DND-41 (cell line): ENCODE measurements at places on chromosomes 5 and 9.

DNA sequence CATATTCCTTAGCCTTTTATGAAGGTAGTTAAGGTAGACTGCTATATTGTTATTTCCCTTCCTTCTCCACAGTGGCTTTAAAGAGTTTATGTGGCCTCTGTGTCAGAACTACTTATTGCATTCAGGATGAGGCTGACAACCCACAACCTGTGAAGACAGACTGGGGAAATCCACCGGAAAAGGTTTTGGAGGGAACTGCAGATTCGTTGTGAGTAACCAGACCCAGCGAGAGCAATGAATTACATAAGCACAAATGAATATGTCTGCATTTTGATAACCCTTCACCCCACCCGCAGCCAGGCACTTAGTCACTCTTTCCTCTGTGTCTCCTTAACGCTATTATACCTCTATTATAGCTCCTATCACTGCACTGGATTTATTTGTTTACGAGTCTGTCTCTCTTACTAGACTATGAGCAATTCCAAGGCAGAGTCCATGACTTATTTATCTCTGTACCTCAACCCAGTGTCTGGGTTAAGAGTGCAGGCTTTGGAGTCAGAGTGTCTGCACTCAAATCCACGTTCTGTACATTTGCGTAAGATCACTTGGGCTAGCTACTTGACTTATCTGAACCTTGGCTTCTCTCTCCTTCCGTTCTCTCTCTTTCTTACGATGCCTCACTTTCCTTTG is 19.2 kb downstream of the KCTD16 start:
- no peaks in the 10 kb centered on the region for H3K36me3 ChIP-seq
- H3K4me3 ChIP-seq: 0 out of 2 replicates have a peak overlapping the region, but pooled peaks have one; percentile 12
- H3K27ac ChIP-seq: peak overlapping the region; percentile 82
- H3K27me3 ChIP-seq: peaks cover 12% of the 10 kb centered on the region

GRCh38 chr9:4857163-4857810 is 64.5 kb downstream of the RCL1 start:
- peaks cover 43% of the 10 kb centered on the region for H3K36me3 ChIP-seq
- H3K27me3 ChIP-seq: no peaks in the 10 kb centered on the region
- DNase-seq: no peak

DNA sequence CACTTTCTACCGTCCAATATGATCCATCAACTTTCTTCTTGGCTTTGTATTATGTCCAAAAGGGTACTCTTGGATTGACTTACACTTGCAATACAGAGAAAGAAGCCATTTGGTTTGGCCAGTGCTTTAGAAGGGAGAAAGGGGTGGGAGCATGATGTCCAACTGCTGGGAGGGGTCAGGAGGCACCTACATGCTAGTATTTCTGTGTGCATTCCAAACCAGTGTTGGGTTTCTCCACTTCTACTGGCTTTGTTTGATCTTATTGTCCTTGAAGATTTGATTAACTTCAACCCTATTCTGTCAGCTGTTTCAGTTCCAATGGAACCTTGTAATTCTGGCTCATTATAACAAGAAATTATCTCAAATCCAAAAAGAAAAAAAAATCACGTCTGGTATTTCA is 27.6 kb downstream of the CYSTM1 start:
- no peak overlapping the region for H3K27ac ChIP-seq
- H3K36me3 ChIP-seq: no peaks in the 10 kb centered on the region

DNA sequence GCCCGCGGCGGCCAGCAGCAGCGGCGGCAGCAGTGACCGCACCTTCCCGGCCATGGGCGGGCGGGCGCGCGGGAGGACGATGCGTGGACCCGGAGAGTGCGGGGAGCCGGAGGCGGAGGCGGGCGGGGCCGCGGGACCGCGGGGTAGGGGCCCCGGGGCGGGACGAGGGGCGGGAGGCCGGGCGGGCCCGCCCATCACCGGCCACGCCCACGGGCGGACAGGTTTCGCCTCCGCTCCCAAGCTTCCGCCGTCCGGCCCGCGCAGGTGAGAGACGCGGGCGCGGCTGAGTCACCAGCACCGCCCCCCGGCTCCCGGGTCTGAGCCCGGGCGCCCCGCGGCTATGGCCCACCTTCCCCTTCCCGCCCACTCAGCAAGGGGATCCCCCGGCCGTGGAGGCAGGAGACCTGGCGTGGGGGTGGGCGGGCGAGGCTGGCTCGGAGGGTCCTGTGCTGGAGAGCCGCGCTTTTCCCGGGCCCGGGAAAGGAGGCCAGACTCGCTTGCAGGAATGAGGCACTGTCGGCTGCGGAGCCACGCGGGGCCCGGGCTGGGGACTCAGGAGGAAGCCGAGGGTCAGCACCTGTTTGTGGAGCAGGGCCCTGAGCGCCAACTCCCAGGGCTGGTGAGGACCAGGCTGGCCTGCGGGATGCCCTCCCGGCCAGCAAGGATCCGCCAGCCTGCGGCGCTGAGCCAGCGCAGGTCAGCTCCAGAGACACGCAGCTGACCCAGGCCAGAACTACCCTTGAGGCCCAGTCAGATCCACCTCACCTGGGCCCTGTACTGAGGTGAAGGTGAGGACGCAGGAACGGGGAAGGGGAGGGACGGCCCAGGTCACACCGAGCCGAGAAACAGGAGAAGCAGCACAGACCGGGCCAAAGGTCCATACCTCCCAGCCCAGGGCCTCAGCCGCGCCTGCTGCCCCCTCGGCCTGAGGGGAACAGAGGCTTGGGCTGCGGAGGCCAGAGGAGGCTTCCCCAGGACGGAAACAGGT is at the start of gene ENTPD2:
Gene ENTPD2 (minus strand): TSS at position 118 of the 988 bp plus-strand sequence. CDS start 64 bp downstream, at position 54.
- no peaks in the 10 kb centered on the region for H3K4me1 ChIP-seq
- no peak within 1 kb of the TSS for H3K4me3 ChIP-seq
- DNase-seq: no peak
- peaks cover 13% of the 10 kb centered on the region for H3K27me3 ChIP-seq

DNA sequence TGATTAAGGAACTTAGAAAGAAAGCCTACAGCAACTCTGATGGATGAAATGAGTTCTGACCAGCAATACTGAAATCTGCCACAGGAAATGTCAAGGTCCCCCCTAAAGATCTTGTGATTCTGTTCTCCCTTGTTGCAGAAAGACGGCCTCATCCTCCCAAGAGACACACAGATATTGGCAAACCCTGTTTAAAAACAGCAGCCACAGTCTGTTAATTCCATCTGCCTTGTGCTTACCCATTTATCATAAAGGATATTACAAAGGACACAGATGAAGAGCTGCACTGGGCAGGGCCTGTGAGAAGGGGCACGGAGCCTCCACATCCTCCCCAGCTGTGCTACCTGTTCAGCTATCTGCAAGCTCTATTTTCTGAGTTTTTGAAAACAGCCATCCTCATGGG is 15.2 kb downstream of the RAPGEF1 start:
- DNase-seq: no peak
- H3K4me3 ChIP-seq: no peak overlapping the region
- H3K4me1 ChIP-seq: peaks cover 25% of the 10 kb centered on the region

GRCh38 chr5:10169359-10169758 is 80.3 kb downstream of the ATPSCKMT start:
- no peak overlapping the region for H3K27ac ChIP-seq
- H3K36me3 ChIP-seq: no peaks in the 10 kb centered on the region
- H3K4me3 ChIP-seq: no peak overlapping the region
